GM13977 (cell line): ENCODE measurements at places on chromosomes 13 and 19.

DNA sequence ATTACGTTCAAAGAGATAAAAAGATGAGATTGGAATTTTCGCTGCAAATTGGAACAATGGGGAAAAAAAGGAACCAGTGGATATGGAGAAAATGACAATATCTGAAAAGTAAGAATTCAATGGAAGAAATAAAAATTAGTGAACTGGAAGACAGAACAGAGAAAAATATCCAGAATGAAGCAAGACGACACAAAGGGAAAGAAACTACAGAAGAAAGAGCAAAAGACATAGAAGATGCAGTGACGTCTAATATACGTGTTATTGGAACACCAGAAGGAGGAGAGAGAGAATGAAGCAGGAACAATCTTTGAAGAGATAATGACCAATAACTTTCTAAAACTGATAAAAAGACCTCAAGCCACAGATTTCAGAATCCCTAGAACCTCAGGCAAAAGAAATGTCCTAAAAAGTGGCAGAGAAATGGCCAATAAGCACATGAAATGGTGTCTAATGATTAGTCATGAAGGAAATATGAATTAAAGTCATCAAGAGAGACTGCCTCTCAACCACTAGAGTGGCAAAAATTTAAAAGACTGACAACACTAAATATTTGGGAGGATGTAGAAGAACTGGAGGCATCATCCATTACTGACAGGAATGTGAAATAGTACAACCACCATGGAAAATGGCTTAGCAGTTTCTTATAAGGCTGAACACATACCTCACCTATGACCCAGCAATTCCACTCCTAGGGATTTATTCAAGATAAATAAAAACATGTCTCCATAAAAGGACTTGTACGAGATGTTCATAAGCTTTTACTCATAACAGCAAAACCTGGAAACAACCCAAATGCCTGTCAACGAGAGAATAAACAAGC lies 56.5 kb downstream of the GADD45B start:
- DNase-seq, result no peak

- DNase-seq, result no peak
Observed at GRCh38 chr19:51462681-51463080, 4.4 kb upstream of the SIGLEC8 start.

GRCh38 chr13:112435973-112436372 lies 59.8 kb downstream of the SPACA7 start:
- peak; percentile 5 for DNase-seq

GRCh38 chr19:48059331-48059730 lies 15.5 kb upstream of the CABP5 start:
- DNase-seq, result no peak

DNA sequence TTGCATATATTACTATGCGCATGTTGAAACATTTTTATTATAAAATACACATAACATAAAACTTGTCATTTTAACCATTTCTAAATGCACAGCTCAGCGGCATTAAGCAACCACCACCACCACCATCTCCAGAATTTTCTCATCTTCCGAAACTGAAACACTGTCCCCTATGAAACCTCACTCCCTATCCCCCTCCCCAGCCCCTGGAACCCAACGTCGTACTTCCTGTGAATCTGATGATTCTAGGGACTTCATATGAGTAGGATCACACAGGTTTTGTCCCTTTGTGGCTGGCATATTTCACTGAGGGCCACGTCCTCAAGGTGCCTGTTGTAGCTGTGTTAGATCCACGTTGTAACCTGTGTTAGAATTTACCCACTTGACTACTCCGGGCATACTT lies 716 bp upstream of the MAP2K2 start:
- no peak for DNase-seq

- DNase-seq, result no peak
Observed at GRCh38 chr13:25887962-25888655, 163.7 kb downstream of the SHISA2 start.

DNA sequence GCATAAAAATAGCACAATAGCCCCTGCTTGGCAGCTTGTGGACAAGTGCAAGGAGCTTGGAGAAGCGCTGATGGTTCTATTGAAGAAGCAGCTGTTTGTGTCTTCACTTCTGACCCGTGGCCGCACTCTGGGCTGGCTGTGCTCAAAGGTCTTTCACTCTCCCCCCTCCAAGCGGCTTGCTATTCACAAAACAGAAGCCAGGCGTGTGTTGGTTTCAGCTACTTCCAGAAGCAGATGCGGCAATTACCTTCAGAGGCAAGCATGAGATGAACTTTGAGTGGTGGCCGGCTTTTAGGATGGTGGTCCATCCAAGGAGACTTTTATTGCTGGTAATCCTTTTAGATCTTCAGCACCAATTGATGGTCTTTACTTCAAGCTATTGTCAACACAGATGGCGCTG lies 188.5 kb upstream of the ARGLU1 start:
- DNase-seq, result no peak

- DNase-seq, result peak; percentile 22
Observed at GRCh38 chr19:6209233-6209632, 70.5 kb downstream of the MLLT1 start.

DNA sequence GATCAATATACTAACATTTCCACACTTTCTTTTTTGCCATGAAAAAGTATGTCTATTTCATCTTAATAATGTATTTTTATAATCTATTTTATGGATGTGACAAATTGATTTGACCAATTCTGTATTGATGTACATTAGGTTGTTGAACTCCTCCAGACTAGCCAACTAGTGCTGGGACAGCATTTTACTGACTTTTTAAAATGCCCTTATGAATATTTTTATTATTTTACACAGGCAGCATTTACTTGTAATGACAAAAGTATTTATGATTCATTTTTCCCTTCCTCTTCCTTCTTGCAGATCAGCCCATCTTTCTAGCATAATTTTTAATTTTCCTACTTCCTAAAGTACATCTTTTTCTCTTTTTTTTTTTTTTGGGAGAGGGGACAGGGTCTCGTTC lies 918 bp upstream of the FUZ start:
- DNase-seq, result no peak

- DNase-seq, result no peak
Observed at GRCh38 chr13:114063545-114064449, 68.6 kb downstream of the RASA3 start.

GRCh38 chr13:30234619-30235162 lies 72.7 kb downstream of the KATNAL1 start:
- no peak for DNase-seq

DNA sequence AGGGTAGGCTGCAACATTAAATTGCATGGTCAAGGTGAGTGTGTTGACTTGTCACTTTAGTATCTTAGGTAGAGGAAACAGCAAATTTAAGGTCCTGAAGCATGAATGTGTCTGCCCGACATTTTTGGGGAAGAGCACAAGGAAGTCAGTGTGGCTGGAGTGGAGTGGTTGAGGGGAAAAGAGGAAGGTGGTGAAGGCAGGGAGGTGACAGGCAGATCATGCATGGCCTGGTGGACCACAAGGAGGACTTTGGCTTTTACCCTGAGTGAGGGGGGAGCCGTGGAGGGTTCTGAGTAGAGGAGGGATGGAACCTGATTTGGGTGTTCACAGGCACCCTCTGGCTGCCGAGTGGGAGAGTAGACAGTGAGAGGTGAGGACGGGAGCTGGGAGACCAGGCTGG lies 168.0 kb downstream of the IER2 start:
- DNase-seq, result no peak

DNA sequence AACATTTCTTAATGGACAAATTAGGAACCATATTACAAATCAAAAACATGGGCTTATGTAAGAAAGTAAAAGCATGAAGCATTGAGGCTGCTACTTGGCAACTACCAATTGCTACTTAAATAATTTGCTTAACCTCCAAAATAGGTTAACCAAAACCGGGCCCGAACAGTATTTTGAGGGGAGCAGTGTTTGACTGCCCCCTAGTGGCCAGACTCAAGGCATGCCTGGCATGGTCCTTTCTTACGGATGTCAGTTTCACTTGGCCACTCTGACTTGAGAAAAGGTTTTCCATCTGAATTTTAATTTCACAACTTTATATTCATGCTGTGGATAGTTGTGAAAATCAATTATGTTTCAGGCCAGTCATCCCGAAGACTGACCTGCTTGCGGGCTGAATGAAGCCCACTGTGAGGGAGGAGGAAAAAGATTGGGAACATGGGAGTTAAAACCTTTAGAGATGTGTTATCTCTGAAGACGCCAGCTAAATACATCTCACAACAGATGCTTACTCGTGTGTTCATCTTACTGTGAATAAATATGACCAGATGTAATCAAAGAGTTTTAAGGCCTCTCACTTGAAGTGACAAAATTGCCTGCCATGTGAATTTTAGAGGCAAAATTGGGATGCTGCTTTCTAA lies 2.9 kb downstream of the RXFP2 start:
- peak; percentile 53 for DNase-seq

GRCh38 chr13:33135097-33135496 lies 118.9 kb downstream of the KL start:
- DNase-seq, result peak; percentile 54

- DNase-seq, result peak; percentile 74
Observed at GRCh38 chr19:49427855-49428546, 2.8 kb downstream of the GFY start.

GRCh38 chr13:53005626-53006025 lies 23.0 kb upstream of the OLFM4 start:
- no peak for DNase-seq

GRCh38 chr13:53873558-53873957 lies 844.9 kb downstream of the OLFM4 start:
- DNase-seq, result no peak

DNA sequence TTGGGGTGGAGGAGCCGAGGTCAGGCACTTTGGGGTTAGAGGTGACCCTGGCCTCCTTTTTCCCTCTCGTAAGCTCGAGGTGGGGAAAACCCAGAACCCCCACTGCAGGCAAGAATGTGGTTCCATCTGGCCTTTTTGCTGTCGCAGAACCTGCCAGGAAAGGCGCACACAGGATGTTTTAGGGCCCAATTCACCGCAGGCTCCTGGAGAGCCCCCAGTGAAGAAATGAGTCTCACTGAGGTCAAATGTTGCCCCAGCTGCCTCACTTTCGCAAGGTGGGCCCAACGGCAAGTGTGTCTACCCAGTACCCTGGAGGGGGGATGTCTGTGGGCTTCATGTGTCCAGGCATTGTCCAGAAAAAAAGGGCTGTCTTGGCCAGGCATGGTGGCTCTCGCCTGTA lies 61.8 kb downstream of the PEX11G start:
- peak; percentile 64 for DNase-seq

DNA sequence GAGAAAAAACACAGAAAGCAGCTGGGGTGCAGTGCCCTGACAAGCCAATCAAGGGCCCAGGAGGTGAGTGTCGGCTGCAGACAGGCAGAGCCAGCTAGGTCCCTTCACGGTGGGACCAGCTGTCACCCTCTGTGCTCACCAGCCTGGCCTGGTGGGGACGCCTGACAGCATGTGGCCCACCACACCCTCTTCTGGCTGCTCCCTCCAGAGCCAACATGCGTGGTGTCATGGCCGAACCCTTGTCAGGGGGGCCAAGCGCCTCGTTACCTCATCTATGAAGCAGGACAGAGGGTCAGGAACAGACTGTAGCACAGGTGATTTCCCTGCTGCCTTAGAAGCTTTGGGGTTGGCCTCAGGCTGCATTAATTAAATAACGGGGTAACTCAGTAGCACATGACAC lies 40.0 kb upstream of the ISYNA1 start:
- no peak for DNase-seq

- DNase-seq, result no peak
Observed at GRCh38 chr13:26498656-26499601, 58.6 kb upstream of the WASF3 start.

- no peak for DNase-seq
Observed at GRCh38 chr13:25699600-25699999, 327.8 kb downstream of the ATP8A2 start.

GRCh38 chr13:45691251-45691650 lies 10.9 kb upstream of the CBY2 start:
- DNase-seq, result no peak

DNA sequence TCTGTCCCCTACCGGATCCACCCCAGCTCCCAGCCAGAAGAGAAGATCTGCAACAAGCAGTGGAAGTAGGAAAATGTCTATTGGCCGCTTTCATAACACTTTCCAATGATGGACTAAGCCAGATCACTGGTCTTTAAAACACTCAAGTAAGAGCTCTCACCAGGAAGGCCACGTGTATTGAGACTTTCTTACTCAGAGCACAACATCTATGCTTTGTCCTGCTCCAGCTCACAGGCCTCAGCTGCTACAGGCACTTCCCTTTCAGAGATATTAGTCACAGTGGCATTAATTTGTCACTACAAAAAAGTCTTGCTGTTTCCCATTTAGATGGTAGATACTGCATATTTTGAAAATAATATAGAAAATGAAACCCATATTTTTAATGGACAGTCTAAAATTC lies 164.2 kb downstream of the ABCC4 start:
- DNase-seq, result peak; percentile 43

GRCh38 chr19:15971224-15971780 lies 22.5 kb downstream of the OR10H4 start:
- DNase-seq, result no peak

DNA sequence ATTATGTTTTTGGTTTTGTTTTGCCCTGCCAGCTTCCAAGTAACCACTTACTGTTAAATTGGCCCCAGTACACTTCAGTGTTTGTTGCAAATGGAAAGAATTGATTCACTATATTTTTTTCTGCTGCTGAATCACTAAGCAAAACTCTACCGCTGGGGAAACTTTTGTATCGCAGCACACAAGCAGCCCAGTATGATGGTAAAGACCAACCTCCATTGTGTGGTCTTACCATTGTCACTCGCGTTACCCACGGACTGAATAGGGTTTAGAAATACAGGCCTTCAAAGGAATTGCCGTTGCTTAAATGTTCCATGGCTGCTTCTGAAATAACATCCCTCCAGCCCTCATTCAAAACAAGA lies 7.9 kb downstream of the SPATA13 start:
- no peak for DNase-seq

DNA sequence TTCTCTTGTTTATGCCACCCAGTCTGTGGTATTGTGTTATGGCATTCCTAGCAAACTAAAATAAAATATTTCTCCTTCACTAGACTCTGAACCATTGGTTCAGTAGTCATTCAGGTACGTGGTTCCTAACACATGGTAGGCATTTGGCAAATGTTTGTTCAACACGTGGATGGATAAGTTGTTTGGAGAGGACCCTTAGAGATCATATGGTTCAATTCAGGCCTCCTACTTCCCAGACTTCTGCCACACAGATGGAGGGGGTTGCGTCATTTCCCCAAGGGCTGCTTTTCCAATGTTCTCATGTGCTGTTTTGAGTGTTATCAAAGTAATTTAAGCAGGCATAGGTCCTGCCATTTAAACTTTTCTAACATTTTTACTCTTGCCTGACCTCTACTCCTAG lies 6.7 kb downstream of the CXCL17 start:
- no peak for DNase-seq

- DNase-seq, result no peak
Observed at GRCh38 chr19:42573642-42574041, 21.1 kb downstream of the CEACAM8 start.

DNA sequence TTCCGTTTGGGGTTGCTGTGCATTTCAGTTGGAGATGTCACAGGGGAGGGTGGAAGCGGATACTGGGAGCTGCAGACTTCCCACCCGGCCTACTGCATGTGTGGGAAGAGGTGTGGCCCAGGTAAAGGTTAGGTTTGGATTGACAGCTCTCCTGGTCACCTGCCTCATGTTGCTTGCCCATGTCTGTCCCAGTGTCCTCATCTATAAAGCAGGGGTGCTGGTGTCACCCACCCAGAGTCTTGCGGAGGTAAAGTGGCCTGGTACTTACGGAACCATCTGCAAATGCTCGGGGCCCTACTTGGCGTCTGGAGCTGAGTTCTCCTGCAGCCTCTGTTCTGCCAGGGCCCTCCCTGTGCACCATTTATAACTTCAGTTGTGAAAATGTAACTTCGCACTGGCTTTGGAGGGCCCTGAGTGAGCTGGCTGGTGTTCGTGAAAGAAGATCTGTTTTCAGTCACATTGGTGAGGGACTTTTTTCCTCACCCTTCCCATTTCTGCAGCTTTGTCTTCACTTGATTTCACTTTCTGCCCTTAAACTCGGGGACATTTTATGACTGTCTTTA lies 65.1 kb upstream of the TEX29 start:
- DNase-seq, result no peak
